Islet precursor cell (in vitro differentiated cells): ENCODE measurements at places on chromosomes 1 and 21.

DNA sequence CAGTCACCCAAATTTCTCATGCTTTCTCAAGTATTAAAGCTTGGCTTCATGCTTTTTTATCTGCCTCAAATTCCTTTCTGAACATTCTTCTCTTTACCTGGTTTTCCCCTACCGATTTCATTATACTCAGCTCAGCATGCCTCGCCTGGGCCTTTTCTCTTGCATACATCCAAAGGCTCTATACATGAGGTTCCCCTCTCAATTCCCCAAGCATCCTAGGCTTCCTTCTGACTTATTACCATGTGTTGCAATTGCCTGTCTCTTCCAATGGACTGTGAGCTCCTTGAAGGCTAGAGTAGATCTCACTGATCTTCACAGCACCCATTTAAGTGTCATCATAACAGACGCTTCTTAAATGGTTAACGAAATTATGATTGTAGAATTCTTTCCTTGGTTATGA is 24.1 kb upstream of the CYP4A22 start:
- DNase-seq: no peak

- DNase-seq: no peak
These were observed 7.7 kb upstream of the LAMB3 start for GRCh38 chr1:209659909-209660308.

DNA sequence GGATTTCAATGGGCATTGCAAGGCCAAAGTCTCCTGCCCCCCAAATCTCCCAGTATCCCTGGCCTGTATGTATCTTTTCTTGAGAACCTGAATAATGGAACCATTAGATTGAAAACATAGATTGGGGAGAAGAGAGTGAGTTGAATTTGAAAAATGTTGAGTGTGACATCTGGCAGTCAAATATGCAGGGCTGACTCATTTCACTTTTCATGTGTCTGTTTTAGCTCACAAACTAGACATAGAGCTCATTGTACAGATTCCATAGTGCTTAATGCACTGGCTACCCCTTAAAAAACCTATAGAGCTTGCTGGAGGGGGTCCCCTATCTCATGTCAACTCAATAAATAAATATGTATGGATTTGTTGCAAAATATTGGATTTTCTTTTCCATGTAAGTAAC is 30.8 kb downstream of the DDR2 start:
- DNase-seq: no peak

GRCh38 chr1:145983206-145983675 is 13.1 kb downstream of the TXNIP start:
- DNase-seq: no peak

DNA sequence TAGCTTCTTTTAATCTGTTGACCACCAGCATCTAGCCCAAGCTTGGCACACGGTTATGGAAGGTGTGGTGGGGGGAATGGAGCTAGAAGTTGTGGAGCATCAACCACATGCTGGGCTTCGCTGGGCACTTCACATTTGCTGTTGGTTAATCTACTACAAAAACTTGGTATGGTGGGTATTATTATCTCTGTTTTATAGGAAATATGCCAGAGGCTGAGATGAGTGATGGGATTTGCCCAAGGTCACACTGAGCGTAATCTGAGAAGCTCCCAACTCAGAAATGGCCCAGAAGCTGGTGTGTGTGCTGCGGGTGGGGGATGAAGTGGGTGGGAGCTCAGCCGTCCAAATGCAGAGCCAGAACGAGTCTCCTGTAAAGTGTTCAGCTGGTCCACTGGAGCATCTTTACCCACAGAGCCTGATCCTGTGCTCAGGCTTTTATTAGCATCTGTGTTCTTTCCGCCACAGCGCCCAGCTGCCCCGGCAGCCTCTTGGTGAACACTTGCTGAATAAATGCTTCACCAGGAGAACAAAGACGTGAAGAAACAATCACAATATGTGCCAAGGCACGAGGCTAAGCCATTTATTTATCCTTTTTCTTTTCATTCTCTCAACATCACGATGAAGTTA is 98.6 kb upstream of the JUN start:
- DNase-seq: no peak

GRCh38 chr1:47031059-47031458 is 7.6 kb downstream of the CYP4X1 start:
- no peak for DNase-seq

DNA sequence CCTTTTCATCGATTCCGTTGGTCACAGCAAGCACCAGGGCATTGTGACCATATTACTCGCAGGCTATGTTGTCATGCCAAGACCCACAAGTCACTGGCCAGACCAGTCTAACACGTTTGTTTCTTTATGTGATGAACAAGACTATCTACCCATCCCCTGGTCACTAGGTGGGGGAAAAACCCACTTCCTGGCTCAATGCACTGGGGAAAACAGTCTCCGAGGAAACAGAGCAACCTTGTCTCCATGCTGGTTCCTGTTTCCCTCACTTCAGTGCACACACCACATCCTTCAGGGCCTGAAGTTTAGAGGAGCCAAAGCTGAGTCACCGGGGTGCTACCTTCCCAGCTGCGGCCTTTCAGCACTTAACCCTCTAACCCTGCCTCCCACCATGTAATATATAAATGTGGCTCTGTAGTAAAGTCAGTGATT is 20.9 kb downstream of the ERICH3 start:
- DNase-seq: peak; percentile 87

- no peak for DNase-seq
These were observed 64.4 kb downstream of the NTMT2 start for GRCh38 chr1:170210142-170210541.

GRCh38 chr1:22471078-22471477 is 19.4 kb downstream of the ZBTB40 start:
- no peak for DNase-seq
